ENCODE measurements at places on chromosomes 12 and 14.

GRCh38 chr12:27589419-27589818 is 65.4 kb downstream of the PPFIBP1 start:
- DNase-seq: no peak

GRCh38 chr12:48873096-48873495 is 7.4 kb upstream of the RND1 start:
- DNase-seq: no peak

DNA sequence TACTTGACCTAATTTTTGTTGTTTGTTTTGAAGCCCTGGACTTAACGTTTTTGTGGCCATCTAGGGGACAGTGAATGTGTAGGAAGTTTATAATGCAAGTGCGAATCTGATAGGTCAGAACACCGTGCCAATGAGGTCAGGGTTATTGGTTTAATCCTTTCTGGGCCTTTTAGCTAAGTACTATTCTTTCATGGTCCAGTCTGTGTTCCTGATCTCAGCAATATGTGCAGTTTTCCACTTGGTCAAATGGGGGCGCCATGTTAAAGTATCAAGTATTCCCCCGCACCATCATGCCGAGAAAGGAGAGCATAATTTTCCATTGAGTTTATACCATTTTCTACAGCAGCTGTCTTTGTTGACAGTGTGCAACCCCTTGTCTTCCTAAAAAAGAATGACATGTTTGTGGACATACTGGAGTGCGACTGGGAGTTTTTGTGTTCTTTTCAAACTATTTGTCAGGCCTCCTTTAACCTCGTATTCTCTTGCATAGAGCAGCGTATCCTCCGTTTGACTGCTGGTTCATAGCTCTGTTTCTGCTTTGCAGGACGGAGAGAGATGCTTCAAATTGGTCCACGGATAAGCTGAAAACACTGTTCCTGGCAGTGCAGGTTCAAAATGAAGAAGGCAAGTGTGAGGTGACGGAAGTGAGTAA is 1.3 kb downstream of the AHSA1 start:
- peak; percentile 45 for DNase-seq

- no peak for DNase-seq
These were observed 127.3 kb upstream of the PWP1 start for GRCh38 chr12:107558141-107558815.

- no peak for DNase-seq
These were observed 51.7 kb downstream of the TSHR start for GRCh38 chr14:81007131-81007530.

DNA sequence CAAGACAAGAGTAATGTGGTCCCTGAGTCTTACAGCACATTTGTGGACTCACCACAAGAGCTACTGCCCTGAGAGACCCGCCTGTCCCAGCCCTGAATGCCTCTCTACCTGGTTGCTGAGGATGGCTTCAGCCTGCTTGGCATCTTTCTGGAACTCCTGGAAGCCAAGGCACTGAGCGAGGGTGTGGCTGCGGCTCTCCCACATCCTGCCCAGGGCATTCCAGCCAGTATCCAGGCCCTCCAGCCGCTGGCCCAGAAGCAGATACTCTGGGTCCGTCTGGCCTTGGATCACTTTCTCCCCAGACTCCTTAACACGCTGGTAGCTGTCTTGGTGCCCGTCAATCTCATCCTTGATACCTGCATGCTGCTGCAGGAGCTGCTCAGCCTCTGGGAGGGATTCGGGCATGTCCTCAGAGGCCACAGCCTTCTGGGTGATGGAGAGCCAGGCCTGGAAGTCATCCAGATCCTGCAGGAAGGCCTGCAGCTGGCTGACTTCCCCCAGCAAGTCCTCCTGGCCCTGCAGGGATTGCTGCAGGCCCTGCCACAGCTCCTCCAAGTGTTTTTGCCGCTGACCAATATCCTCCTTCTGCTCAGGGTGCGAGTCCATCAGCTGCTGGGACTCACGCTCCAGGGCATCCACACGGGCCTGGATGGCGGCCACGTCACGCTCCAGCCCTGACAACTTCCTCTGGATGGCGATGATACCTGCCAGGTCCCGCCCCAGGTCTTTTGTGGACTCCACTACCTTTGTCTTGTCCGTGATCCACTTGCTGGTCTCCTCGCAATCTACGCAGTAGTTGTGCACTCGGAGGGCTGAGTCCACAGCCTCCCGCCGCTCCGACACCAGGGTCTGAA is 82.3 kb downstream of the PLEKHG3 start:
- no peak for DNase-seq

DNA sequence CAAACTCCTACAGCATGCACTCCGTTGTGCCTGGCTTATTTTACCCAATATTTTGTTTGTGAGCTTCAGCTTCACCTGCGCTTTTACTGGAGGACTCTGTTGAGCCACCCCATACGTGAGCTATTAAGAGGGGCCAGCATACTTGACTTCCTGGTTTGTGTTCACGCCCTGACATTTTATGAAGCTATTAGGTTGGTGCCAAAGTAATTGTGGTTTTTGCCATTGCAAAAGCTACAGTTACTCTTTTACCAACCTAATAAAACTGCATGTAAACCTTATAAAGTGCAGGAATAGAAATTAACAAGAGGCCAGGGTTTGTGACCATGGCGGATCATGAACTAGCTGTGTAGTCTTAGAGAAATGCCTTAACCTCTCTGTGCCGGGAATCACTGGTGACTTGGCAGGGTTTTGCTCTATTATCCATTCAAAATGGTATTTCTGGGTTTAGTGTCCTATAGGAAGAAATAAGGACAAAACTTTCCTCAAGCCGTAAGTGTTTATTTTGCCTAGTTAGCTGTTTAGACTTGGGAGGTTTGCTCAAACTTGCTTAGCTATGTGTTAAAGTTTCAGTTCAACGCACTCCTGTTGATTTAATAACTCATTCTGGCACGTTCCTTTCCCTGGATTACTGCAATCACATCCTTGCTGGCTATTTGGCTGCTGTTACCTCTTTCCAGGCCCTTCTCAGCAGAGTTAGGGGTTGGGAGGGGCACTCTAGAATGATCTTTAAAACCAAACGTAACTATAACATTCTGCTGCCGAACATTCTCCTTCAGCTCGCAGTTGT is 1027.6 kb downstream of the BCL11B start:
- no peak for DNase-seq

DNA sequence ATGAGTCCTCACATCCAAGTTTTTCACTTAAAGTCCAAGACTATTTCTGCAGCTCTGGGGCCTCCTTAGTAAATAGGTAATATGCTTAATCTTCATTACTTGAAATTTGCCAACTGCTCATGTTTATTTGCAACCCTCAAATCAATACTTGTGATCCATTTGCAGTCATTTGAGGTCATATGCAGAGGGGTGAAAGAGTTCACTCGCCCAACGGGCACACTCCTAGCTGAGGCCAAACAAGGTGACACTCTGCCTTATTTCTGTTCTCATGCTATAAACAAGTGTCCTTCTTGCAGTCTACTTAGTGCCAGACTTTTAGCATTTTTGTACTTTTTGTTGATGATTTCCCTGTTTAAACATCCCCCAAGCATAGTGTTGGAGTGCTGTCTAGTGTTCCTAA is 409.9 kb downstream of the AEBP2 start:
- no peak for DNase-seq

DNA sequence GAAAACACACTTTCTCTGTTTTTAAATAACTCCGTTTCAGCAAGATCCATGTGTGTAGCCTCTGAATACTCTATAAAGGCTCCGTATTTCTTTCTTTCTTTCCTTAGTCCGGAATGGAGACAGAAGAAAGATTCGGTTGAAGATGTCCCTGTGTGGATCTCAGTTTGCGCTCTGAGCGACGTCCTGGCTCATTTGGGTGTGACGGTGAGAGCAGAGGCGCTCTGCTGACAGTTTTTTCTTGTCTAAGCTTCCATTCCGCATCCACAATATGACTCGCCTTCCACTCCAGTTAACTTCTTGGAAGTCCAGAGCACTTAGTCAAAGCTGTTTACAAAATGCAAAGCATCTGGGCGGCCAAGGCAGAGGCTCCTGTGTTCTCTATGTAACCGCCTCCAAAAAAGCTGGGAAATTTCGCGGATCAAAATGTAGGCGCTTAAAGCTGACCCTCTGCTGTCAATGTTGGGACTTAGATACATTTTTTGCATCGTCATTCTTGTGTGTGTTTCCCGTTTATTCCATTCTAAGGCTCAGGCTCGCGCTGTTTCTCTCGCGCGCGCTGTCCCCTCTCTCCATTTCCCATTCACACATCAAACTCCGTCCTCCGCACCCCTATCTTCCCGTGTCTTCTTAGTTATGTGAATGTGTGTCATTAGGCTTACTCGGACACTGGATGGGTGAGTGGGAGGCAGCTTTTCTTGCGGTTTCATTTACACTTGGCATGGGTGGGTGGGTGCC is 880 bp upstream of the FLRT2 start:
- no peak for DNase-seq

Measured in HFF-Myc (cell line).